ENCODE measurements at places on chromosomes 1 and 21. TPM values are rescaled to one million over a fixed set of nuclear protein-coding genes. Genes with fewer than 3 reads are reported as not detected.

SERPINC1 gene
- not detected for total RNA-seq

OR2T35 gene
- not detected for total RNA-seq

ARHGAP30 gene
- 0.07 TPM for total RNA-seq

ANGPTL1 gene
- total RNA-seq: not detected

MTMR11 gene
- total RNA-seq: 7.6 TPM

JMJD4 gene
- 29.9 TPM for total RNA-seq

ILDR2 gene
- total RNA-seq: not detected

TMPRSS2 gene
- total RNA-seq: 0.27 TPM

BMP8B gene
- total RNA-seq: 5.4 TPM

ATAD3C gene
- not detected for total RNA-seq

RGS4 gene
- not detected for total RNA-seq

KRTAP13-3 gene
- total RNA-seq: not detected

CRNN gene
- total RNA-seq: not detected

PGLYRP3 gene
- not detected for total RNA-seq

PLA2G2F gene
- total RNA-seq: not detected

Measured in A549 treated with Mapracorat at 1 μM for 4 hours (cell line).